ENCODE measurements at places on chromosomes 3 and 15.

- no peak for DNase-seq
These were observed 47.3 kb downstream of the CLDN11 start for GRCh38 chr3:170465955-170466354.

GRCh38 chr3:143121241-143122088 is 1.9 kb downstream of the CHST2 start:
- DNase-seq: peak; percentile 89

DNA sequence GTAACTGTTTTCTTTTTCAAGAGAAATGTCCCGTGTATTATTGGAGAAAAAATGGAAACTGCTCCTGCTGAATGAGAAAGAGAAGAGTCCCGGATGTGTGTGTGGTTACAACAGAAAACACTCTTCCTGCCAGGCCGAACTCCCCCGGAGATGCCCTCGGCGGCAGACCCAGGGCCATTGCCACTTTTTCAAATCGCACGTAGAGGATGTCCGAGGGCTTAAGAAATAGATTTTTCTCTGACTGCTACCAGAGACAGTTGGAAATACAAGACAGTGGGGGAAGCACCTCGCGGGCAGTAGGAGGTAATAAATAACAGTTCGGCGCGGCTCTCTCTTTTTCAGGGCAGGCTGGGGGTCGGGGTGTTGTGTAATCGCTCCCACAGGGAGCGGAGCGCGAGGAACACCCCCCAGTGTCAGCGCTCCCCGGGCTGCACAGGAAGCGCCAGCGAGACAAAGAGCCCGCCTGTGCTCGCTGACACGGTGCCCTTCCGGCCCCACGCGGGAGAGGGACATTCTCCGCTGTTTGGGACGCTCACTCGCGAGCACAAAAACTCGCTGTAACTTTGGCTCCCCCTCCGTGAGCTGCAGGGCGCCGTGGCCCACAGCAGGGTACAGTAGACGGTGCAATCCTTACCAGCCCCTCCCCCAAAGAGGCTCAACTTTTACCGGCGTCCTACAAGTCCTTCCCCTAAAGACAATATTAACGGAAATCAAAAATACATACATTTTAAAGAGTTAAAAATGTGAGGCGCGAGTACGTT is 1.1 kb downstream of the VGLL4 start:
- peak; percentile 71 for DNase-seq

GRCh38 chr3:53286727-53287126 is 30.9 kb upstream of the TKT start:
- DNase-seq: peak; percentile 78

DNA sequence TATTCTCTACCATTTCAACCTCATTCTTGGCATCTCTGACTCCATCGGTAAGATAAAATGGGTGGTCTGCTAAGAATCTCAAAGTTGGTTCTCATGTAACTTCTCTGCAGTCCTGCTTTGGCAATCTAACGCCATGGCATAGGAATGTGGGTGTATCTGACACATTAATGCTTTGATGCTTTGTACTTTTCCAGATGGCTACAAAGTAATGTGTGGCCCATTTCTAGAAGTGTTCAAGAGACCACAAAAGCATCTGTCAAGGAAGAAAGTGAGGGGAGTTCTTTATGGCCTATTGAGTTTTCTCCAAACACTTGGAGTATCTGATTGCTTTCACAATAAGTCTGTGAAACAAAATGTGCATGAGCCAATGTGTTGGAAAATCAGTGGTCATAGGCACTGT is 339.9 kb upstream of the TGFBR2 start:
- DNase-seq: no peak

DNA sequence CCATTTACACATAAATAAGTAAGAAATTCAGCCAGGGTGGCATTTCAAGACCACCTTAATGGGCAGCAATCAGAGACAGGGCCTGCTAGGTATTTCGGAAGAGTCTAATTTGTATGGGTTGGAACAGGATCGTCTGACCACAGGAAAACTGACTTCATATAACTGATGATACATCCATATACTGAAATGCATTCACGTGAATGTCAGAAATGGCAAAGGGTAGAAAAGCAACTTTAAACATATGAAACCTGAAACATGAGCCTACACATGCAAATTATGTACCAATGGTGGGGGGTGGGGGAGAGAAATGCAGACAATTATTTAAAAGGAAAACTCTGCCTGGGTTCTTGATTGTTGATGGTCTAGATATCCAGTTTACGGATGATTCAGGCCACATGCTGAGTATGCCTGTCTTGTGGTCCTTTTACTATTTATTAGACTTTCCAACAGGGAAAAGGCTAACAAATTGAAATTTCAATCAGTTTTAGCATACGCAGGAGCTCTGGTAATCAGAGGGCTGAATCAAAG is 582.2 kb downstream of the FOXP1 start:
- no peak for DNase-seq

DNA sequence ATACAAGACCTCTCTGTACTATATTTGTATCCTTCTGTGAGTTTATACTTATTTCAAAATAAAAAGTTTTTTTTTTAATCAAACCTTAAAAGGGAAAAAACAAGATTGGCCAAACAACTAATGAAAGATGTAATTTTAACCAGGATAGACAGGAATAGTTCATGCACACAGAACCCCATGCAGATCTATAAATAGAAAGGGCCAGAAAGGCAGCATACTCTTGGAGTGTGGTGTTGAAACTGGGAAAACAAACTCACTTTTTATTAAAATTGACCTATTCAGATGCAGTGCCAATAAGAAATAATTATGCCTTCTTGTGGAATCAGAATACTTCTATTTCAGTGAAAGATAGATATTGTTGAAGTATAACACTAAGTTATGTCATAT is 204.6 kb downstream of the PLCL2 start:
- no peak for DNase-seq

DNA sequence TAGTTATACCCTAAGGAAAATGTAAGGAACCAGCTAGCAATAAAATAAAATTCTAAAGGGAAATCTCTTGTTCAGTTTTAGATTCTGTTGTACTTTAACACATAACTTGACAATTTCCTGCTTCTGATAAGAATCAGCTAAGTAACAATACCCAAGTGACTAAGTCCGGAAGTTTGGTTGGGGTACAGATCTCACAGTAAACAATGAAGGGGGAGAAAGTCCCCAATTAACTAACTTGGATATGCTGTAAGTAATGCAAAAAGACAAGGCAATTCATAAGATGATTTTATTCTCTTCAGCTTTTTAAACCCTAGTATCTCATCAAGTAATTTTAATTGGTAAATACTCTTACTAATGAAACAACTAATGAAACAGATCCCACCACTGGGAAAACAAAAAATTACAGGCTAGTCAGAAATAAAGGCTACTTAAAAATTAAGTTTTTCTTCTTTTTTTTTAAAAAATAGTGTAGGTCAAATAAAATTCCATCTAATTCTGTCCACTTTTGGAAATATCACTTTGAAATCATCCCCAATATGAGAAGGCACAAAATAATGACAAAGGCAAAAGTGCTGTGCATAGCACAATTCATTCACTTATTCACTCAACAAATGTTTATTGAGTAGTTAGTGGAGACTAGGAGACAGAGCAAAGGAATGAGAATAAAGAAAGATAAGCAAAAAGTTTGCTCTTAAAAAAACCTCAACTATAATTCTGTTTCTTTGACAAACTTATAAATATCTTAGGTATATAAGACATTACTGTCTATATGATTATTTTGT is 37.8 kb upstream of the IL20RB start:
- DNase-seq: no peak

- DNase-seq: no peak
These were observed 3.6 kb downstream of the PRRT3 start for GRCh38 chr3:9948586-9948985.

- DNase-seq: no peak
These were observed 103.0 kb upstream of the TBL1XR1 start for GRCh38 chr3:177300039-177300833.

DNA sequence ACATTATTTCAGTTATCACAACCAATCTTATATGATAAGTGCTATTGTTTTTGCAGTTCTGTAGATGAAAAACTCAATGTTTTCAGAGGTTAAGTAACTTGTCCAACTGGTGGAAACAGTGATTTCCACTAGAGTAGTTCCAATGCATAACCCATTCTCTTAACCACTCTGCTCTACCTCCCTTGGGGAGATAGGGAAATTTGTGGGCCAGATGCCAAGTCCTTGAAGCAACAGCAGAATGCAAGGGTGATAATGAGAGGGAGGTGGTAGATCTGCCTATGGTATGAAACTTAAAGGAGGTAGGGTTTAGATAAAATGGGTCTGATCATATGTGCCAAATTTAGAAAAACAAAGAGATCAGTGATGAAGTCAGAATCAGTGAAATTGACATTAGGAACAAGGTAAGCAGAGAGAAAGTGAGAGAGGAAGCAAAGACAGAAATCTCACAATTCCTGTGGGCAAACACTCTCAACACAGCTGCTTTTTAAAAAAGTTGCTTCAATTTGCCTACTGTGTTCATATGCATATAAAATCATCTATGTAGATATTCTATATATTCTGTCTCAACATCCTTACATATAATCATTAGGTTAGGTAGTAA is 50.5 kb upstream of the UBP1 start:
- DNase-seq: no peak

DNA sequence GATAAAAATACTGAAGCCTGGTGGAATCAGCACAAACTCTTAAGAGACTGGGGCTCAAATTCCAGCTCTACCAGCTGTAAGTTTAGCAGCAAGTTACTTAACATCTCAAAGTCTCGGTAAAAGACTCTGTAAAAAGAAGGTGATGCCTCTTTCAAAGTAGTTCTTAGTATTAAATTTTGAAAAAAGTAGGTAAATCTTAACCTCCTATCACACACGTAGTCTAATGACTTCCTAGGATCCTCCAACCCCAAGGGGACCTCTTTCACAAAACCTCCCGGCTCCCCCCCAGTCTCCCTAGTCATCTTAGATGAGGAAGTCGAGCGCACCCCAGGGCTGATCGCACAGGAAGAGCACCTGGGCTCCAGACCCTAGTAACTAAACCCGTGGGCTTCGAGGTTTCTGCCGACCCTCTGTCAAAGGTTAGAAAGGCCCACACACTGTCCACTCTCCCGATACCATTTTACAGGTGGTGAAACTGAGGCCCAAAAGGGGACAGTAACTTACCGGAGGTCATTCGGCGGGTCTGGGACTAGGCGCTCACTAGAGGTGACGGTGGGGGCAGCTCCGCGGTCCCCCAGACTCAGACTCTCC is 427 bp downstream of the MBD4 start:
- no peak for DNase-seq

DNA sequence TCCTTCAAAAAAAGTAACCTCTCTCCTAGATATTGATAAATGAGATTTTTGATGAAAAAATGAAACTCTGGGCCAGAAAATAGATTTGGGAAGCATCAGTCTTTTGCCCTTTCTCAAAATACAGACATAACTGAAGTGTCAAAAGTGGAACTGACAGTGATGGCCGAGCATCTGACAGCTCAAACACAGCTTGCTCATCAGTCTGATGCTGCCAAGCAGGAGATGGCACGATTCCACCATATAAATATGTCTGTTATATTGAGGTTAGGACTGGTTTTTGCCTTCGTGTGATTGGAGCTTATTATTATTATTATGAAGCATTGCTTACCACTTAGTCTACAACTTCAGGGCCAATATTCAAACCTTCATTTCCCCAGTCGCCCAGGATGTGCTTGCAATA is 152.6 kb upstream of the EPHA3 start:
- no peak for DNase-seq

DNA sequence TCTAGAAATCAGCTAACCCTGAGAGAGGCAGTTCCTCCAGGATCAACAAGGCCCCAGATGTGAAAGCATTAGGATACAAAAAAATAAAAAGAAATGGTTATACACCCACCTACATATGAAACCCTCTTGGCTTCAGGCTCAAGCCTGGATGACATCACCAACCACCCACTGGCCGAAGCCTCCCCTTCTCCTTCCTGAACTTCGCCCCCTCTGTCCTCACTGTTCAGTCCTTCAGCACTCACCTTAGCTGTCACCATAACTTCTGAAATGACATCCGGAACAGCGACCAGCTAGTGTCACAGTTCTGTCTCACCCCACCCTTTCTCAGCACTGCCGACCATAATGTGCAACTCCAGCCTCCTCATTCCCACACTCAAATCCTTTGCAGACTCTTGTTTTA is 98.7 kb downstream of the PLCH1 start:
- DNase-seq: no peak

All from ELF-1 (cell line).